ENCODE measurements at places on chromosomes 7 and 10. TPM values are rescaled to one million over a fixed set of nuclear protein-coding genes. Genes with fewer than 3 reads are reported as not detected.

- peaks cover 14% of the 10 kb centered on the region for H3K27me3 ChIP-seq
- H3K36me3 ChIP-seq, result no peaks in the 10 kb centered on the region
- no peak overlapping the region for H3K4me3 ChIP-seq
- no peak overlapping the region for H3K27ac ChIP-seq
- peaks cover 30% of the 10 kb centered on the region for H3K4me1 ChIP-seq
Observed at GRCh38 chr10:85611093-85611740, 755.4 kb downstream of the GRID1 start.

DNA sequence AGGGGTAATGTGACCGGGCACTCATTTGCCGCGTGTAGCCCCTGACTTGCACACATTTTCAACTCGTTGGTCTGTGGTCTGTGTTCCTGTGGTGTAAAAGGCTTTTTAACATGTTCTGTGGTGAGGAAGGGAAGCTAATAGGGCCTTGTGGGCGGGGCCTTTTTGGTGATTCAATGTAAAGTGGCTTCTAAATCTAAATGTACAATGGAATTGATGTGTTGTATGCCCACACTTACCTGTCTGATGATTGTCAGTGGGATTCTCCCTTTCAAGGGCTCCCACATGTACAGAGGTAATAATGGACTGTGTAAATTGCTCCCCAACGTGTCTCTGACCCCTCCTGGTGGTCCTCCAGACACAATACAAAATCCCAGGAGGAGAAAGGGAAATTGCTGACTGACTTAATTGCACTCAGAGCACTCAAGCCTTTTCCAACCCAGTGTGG lies 43.1 kb upstream of the GATAD1 start:
- peak overlapping the region; percentile 60 for H3K27ac ChIP-seq
- peak; percentile 83 for DNase-seq
- peaks cover 26% of the 10 kb centered on the region for H3K36me3 ChIP-seq
- H3K27me3 ChIP-seq, result no peaks in the 10 kb centered on the region

DNA sequence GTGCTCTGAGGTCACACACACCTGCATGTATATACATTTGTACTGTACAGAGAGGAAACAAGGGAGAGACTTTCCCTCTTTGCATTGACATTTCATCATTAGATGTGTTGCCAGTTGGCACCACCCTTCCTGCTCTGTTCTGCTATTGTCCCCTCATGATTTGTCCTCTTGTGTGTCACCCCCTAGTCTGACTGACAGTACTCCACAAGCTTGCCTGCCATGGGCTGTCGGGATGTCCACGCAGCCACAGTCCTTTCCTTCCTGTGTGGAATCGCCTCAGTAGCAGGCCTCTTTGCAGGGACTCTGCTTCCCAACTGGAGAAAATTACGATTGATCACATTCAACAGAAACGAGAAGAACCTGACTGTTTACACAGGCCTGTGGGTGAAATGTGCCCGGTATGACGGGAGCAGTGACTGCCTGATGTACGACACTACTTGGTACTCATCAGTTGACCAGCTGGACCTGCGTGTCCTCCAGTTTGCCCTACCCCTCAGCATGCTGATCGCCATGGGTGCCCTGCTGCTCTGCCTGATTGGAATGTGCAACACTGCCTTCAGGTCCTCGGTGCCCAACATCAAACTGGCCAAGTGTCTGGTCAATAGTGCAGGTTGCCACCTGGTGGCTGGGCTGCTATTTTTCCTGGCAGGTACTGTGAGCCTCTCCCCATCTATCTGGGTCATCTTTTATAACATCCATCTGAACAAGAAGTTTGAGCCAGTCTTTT lies 9.4 kb downstream of the CLDN12 start:
- DNase-seq, result peak; percentile 28
- H3K36me3 ChIP-seq, result no peaks in the 10 kb centered on the region
- no peak overlapping the region for H3K27ac ChIP-seq

DNA sequence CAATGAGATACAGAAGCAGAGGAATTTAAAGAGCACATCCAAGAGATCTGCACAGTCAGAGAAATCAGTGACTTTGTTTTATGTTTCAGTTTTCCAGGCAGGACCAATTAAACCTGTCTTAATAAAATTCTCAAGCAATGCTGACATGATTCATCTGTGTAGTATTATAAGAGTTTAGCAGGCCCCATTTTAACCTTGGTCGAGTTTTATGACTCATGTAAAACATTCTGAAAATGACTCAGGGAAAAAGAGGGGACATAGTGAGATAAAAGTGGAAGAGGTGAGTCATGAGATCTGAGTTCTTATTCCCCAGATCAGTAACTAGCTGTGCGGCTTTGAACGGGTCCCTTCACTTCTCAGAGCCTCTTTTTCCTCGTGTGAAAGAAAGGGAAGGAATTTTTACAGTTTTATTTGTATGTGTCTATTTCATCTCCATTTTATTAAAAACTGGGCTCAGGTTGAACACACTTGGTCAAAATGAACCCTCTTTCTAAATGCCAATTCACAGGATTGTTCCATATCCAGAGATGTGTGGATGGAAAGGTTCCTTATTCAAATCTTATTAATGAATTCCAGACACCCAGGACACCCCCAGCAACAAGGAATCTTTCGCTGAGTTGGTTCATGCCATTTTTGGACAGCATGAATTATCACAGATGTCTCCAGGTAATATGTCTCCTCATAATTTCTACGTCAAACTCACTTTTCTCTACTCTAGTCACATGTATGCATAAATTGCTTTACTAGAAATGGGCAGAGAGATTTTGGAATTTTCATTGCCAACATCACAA lies 143.2 kb downstream of the JAZF1 start:
- DNase-seq, result no peak
- peaks cover 9% of the 10 kb centered on the region for H3K4me1 ChIP-seq
- no peak overlapping the region for H3K27ac ChIP-seq

DNA sequence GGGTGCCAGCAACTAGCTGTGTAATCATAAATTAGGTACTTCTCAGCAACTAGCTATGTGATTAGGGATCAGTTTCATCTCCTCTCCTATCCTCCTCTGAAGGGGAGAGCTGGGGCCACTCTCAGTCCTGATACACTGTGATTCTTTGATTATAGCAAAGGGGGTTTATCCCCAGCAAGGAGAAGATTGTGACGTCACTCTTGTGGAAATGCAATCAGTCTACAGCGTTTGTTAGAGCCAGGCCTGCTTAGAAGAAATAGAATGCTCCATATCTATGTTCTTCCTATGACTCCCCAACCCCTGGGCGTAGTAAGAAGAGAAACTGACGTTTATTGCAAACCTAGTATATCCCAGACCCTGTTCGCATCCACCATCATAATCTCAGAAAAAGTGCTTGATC lies 308.2 kb downstream of the GFRA1 start:
- H3K27me3 ChIP-seq, result no peaks in the 10 kb centered on the region
- DNase-seq, result no peak
- H3K4me3 ChIP-seq, result no peak overlapping the region
- no peaks in the 10 kb centered on the region for H3K4me1 ChIP-seq
- no peaks in the 10 kb centered on the region for H3K36me3 ChIP-seq

- H3K27ac ChIP-seq, result peak overlapping the region; percentile 74
- peaks cover 77% of the 10 kb centered on the region for H3K4me1 ChIP-seq
- H3K27me3 ChIP-seq, result no peaks in the 10 kb centered on the region
- peaks cover 67% of the 10 kb centered on the region for H3K36me3 ChIP-seq
- H3K4me3 ChIP-seq, result peak overlapping the region; percentile 52
- peak; percentile 47 for DNase-seq
Observed at GRCh38 chr7:92631067-92631849, 41.1 kb upstream of the FAM133B start.

DNA sequence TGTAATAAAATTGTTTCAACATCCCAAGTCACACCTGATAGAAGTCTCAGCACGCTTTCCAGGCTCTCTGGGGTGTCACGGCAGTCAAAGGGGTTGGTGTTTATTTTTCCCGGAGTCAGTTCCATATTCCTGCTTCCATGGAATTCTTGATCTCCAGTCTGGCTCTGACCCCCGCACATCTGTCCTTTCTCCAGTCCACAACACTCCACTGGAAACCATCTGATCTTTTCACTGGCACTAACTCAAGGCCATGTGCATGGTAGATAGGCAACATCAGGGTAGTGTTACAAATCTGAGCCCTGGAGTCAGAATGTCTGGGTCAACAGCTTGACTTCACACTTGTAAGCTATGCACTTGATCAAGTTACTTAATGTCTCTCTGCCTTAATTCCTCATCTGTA lies 176.2 kb downstream of the WDR11 start:
- no peaks in the 10 kb centered on the region for H3K27me3 ChIP-seq
- DNase-seq, result no peak
- no peaks in the 10 kb centered on the region for H3K4me1 ChIP-seq
- H3K27ac ChIP-seq, result no peak overlapping the region
- no peaks in the 10 kb centered on the region for H3K36me3 ChIP-seq

GRCh38 chr10:112842832-112843360 lies 107.2 kb upstream of the TCF7L2 start:
- no peak overlapping the region for H3K4me3 ChIP-seq
- no peak overlapping the region for H3K27ac ChIP-seq
- no peaks in the 10 kb centered on the region for H3K36me3 ChIP-seq
- no peaks in the 10 kb centered on the region for H3K27me3 ChIP-seq
- H3K4me1 ChIP-seq, result no peaks in the 10 kb centered on the region

GRCh38 chr10:47024399-47025252 lies 113.4 kb downstream of the PTPN20 start:
- H3K27me3 ChIP-seq, result no peaks in the 10 kb centered on the region
- no peaks in the 10 kb centered on the region for H3K4me1 ChIP-seq

DNA sequence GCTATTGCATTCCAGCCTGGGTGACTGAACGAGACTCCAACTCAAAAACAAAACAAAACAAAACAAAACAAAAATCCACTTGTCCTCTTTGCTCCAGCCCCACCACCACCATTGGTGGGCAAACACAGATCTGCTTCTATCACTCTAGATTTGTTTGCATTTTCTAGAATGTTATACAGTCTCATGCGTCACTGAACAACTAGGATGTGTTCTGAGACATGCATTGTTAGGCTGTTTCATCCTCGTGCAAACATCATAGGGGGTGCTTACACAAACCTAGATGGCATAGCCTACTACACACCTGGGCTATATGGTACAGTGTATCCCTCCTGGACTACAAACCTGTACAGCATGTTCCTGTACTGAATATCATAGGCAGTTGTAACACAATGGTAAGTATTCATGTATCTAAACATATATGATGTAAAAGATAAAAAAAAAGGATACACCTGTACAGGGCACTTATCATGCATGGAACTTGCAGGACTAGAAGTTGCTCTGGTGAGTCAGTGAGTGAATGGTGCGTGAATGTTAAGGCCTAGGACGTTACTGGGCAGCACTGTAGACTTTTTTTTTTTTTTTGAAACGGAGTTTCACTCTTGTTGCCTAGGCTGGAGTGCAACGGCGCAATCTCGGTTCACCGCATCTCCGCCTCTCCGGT lies 45.3 kb downstream of the BTBD16 start:
- peaks cover 19% of the 10 kb centered on the region for H3K27me3 ChIP-seq
- no peak overlapping the region for H3K4me3 ChIP-seq
- no peak overlapping the region for H3K27ac ChIP-seq
- no peaks in the 10 kb centered on the region for H3K36me3 ChIP-seq
- no peaks in the 10 kb centered on the region for H3K4me1 ChIP-seq

- peak overlapping the region; percentile 60 for H3K27ac ChIP-seq
- no peaks in the 10 kb centered on the region for H3K27me3 ChIP-seq
- peak overlapping the region; percentile 73 for H3K4me3 ChIP-seq
- H3K36me3 ChIP-seq, result no peaks in the 10 kb centered on the region
- DNase-seq, result no peak
Observed at GRCh38 chr7:105268511-105269392, 120.0 kb downstream of the SRPK2 start.

- no peaks in the 10 kb centered on the region for H3K36me3 ChIP-seq
- H3K27ac ChIP-seq, result no peak overlapping the region
- no peaks in the 10 kb centered on the region for H3K4me1 ChIP-seq
- H3K27me3 ChIP-seq, result no peaks in the 10 kb centered on the region
Observed at GRCh38 chr10:36507715-36508114, 617.7 kb upstream of the ANKRD30A start.

DNA sequence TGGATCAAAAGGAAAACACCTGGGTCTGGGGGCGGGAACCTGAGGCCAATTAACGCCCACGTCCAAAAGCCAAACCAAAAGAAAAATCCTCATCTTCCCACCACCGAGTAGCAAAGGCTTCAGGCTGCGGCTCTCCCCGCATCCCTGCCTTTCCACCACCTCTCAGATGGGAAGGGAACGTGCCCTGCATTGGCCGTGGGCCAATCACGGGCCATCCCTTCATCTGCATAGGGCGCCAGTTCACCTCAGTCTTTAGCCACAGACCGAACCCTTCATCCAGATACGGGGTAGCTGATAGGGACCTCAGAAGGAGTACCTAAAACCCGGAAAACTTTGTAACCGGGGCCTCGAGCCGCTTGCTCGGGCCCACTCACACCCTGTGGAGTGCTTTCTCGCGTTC lies 626 bp downstream of the PRPF18 start:
- peak overlapping the region; percentile 99 for H3K27ac ChIP-seq
- peak; percentile 28 for DNase-seq
- H3K4me1 ChIP-seq, result peaks cover 30% of the 10 kb centered on the region
- H3K27me3 ChIP-seq, result peaks cover 4% of the 10 kb centered on the region

DNA sequence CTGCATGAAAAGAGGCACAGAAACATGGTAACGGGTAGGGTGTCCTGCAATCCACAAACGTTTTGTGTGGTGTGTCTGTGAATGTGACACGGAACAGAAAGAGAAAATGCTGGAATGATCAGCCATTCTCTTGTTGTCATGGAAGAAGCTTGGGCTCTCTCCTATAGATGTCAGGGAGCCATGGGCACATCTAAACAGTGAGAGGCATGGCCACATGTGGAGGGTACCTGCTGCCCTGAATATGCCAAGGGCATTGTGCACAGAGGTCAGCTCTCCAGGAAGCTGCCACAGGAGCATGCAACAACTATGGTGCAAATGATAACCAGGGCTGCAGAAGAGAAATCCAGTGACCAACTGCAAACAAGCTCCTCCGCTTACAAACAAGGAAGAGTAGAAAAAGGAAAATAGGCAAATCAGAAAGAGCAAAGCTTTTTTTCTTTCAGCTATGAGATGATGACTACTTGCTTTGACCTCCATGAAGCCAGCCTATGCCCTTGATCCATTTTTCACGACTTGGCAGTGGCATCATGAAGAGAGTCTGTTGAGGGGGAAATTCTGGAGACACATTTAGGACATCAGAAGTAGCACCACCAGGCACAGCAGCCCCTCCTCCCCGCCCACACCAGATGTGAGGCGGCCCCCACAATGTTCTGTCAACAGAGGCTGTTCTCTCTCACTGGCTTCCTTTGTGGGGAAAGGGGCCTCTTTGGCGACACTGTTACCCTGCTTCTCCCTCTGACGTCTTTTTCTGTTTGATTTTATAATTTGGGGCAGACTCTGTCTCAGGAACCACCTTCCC lies 4.8 kb upstream of the PDE1C start:
- DNase-seq, result no peak
- H3K27ac ChIP-seq, result no peak overlapping the region
- H3K4me3 ChIP-seq, result no peak overlapping the region
- H3K27me3 ChIP-seq, result peaks cover 8% of the 10 kb centered on the region
- no peaks in the 10 kb centered on the region for H3K36me3 ChIP-seq

ANKRD22 gene
- 0.45 TPM for total RNA-seq

WIPF3 gene
- total RNA-seq, result not detected

PPRC1 gene
- 58.9 TPM for total RNA-seq

WAPL gene
- total RNA-seq, result 50.7 TPM

VSTM4 gene
- total RNA-seq, result not detected

HACD1 gene
- 0.40 TPM for total RNA-seq

PDE1C gene
- not detected for total RNA-seq
